ENCODE measurements at places on chromosomes 3 and 15.
A peak's percentile ranks its signal among the peaks of the same experiment; 100 is the strongest.

- DNase-seq = no peak
Measured at GRCh38 chr15:32646291-32646690, 4.8 kb downstream of the SCG5 start.

GRCh38 chr3:122364490-122364889 is 18.5 kb downstream of the MIX23 start:
- DNase-seq = no peak

GRCh38 chr15:57685306-57686095 is 21.0 kb upstream of the POLR2M start:
- DNase-seq = no peak

- no peak for DNase-seq
Measured at GRCh38 chr3:69178838-69179739, 56.7 kb upstream of the LMOD3 start.

DNA sequence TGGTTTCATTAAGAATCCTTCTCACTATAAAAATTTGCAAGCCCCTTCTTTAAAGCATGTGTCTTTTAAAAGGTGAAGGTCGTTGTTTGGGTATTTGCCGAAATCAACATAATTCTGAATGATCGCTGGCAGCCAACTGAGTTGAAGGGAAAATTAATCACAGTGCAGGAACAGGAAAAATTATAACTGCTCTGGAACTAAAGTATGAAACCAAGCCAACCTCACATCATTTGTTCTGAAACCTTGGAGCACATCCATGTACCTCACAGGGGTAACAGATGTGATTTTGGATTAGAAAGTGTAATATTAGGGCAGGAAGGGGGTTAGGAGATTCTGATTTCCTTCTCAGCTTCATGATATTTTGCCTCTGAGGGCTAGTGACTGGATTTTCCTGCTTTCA is 52.2 kb upstream of the PTX3 start:
- no peak for DNase-seq

DNA sequence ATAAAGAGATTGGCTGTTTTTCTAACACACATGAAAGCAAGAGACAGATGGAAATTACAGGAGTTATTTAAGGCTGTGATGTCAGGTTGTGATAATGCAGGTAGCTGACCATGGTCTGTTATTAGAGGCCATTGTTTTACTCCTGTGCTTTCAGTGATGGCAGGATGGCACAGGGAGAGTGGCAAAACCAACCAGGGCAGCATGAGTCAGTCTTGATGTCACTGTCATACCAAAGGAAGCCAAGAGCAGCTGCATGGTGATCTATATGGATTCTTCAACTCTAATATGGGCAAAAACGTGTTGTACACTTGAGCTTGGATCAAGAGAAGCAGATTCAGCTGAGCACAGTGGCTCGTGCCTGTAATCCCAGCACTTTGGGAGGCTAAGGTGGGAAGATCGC is 91.8 kb upstream of the LMOD3 start:
- DNase-seq = no peak

DNA sequence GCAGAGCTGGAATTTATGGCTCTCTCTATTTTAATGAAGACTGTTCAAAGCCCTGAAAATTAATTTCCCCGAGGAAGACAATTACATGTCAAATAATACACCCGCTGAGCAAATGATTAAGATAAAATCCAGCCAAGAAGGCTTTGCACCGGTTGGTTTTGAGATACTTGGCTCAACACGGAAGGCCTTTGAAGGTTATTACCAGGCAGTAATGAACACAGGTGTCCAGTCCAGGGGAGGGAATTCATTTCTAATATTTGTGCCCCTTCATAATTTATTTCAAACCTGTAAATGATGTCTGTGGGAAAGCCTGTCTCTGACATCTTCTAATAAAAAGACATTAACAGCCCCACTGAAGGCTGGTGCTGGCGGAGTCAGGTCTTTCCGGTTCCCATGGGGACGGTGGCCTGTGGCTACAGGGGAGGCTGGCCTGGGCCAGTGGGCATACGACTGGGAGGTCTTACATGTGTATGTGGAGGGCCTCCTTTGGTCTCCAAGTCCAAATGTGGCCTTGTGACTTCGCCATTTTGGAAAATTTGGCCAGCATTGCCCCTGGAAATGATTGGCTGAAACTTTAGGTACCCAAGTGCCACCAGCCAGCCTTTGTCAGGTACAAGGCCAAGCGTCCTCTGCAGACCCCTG is 49.9 kb upstream of the IQSEC1 start:
- no peak for DNase-seq

DNA sequence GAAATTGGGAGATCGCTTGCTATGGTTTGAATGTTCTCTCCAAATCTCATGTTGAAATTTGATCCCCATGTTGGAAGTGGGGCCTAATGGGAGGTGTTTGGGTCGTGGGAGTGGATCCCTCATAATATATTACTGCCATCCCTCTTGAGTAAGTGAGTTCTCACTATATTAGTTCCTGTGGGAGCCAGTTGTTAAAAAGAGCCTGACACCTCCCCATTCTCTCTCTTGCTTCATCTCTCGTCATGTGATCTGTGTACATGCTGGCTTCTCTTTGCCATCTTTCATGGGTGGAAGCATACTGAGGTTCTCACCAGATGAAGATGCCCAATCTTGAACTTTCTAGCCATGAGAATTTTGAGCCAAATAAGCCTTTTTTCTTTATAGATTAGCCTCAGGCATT is 43.0 kb upstream of the IL20RB start:
- no peak for DNase-seq

- DNase-seq = no peak
Measured at GRCh38 chr3:180973543-180973942, 16.0 kb downstream of the DNAJC19 start.

GRCh38 chr3:142889212-142890014 is 530 bp upstream of the PCOLCE2 start:
- no peak for DNase-seq

- DNase-seq = no peak
Measured at GRCh38 chr15:78179906-78180305, 30.7 kb downstream of the IDH3A start.

DNA sequence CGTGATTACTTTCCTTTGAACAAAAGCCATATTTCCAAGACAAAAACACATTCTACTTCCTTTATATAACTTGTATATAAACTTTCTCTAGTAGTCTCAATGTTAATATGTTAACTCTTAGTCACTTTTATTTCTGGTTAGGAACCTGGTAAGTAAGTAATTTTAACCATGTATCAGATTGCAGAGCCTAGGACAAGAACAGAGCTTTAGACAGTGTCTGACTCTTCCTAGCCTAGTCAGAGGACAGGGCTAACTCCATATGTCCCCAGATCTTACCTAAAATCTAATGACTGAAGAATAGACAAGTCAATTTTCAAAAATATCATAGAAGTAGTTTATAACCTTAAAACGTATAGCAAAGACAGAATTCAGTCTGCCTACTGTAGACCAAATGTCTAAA is 8.3 kb downstream of the LEKR1 start:
- DNase-seq = no peak

DNA sequence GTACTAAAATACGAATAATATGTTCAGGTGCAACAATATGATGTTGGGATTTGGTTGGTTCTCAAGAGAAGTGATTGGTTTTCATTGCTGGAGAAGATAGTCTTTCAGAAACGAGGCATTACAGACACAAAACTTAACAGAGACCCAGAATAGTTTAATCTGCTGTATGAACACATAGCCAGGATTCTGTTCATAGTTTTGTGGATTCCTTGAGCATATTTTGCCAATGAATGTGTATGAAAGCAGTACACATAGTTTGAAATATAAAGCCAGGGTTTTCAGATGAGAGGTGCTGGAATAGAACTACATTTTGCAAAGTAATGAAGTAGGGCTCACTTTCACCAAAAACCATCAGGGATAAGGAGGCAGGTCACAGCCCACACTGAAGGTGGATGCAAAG is 5.7 kb upstream of the MCTP2 start:
- DNase-seq = no peak

GRCh38 chr15:71934446-71934845 is 124.1 kb downstream of the NR2E3 start:
- no peak for DNase-seq

DNA sequence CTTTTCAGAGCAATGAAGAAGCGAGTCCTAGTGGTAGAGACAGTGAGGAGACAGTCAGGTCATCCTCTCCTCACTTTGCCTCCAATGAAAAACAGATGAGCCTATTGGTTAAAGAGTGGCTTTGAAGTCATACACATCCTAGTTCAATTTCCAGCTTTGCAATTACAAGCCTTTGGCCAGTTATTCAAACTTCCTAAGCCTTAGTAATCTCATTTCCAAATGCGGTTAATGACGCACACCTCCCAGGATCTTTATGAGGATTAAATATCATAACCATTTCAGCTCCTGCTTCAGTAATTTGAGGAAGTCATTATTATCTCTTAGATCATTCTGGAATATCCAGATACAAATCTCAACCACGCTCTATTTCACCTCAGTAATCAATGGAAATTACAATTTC is 10.0 kb upstream of the ST6GAL1 start:
- no peak for DNase-seq

- DNase-seq = peak; percentile 50
Measured at GRCh38 chr3:184523825-184524615, 37.6 kb upstream of the EPHB3 start.

GRCh38 chr3:123759871-123760270 is 124.3 kb downstream of the MYLK start:
- DNase-seq = no peak

DNA sequence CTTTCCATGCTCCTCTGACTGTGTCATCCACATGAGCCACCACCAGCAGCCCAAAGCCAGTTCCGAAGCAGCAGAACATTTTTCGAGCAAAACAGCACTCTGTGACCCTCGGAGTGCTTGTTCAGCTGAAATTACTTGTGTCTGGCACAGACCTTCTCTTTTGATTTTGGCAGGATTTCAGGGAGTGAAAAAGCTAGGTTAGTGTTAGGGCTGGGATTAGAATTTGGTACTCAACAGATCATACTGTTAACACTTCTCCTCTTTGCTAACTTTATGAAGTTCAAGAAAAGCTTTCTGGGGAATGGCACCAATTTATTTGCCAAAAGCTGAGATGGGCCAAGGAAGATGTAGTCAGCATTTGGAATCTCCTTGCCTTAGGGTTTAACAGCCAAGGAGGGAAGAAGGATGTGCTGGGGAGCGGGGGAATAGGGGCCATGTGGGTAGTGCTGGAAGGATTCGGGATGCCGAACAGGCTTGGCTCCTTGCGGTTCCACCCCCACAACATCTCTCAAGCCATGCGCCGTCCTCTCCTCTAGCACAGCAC is 55.1 kb upstream of the TRA2B start:
- no peak for DNase-seq

DNA sequence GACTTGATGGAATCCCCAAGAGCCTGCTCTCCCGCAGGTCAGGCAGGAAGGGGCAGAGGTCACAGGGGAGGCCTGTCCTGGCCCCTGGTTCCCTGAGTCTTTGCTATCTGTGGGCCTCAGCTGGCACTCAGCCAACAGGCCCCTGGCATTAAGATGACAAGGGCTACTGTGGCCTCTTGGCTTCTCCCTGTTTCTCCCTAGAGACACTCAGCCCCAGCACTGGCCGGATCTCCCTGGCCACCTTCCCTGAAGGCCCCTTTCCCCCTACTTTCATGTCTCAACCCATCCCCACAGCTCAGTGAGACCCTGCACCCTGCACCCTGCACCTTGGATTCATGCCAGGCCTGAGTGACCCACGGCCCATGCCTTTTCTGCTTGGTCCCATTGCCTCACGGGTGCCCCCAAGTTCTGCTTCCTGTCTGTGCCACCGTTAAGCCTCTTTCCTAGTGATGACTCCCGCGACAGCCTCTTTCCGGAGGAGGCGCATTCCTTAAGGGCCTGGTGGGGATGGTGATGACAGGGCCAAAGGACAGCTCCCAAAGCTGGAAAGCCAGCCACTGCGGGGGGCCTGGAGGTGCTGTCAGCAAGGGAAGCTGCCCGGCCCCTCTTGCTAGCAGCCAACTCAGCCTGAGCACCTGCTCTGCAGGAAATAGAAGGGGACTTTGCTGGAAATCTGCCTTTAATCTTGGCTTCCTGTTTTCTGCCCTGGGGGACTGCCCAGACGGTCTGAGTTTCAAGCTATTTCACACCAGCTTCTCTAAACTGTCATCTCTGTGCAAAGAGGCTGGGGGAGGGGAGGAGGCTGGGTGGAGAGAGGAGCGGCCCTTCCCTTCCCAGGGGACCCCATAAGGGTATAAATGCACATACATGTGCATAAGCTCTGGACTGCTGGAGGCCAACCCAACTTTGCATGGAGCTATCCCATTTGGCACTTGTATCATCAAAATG is 4.8 kb upstream of the CSK start:
- no peak for DNase-seq

GRCh38 chr3:64673159-64673715 is 14.6 kb downstream of the ADAMTS9 start:
- DNase-seq = no peak

- no peak for DNase-seq
Measured at GRCh38 chr3:54531741-54532140, 396.1 kb downstream of the LRTM1 start.

DNA sequence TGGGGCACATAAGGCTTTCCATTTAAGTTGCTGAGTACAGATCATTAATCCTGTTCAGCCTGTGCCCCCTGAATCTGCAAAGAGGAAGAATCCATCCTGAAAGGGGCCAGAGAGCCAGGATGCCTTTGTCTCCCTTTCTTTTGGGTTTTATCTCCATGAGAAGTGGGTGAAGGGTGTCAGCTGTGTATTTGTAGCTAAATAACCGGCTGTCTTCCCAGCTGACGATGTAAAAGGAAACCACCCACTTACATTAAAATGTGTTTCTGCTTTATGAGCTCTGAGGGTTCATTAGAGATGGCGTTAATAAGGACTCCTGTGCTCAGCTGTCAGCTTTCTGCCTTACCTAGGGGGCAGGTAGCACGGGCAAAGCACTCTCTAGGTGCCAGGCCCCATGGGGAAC is 83.4 kb downstream of the SLCO3A1 start:
- no peak for DNase-seq

DNA sequence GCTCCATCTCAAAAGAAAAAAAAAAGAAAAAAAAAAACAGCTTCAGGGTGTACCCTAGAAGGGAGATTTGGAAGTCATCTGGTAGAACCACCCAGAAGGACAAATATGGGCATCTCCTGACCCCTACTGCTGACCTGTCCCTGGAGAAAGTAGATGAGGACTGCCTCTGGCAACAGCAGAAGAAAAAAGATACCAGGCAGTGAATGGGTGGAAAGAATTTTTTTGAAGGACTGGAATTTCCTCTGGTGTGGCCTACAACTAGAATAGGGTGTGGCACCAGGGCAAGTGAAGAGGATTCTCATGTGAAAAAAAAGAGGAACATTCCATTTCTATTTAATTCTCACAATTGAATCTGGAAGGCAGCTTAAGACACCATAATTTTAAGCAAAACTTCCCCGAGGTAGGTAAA is 3.1 kb downstream of the ANXA2 start:
- DNase-seq = no peak

- no peak for DNase-seq
Measured at GRCh38 chr3:194220901-194221326, 85.0 kb downstream of the HES1 start.

- peak; percentile 15 for DNase-seq
Measured at GRCh38 chr3:107676469-107677309, 153.9 kb downstream of the BBX start.

- no peak for DNase-seq
Measured at GRCh38 chr3:11164607-11165006, 10.3 kb downstream of the HRH1 start.

Measured in T47D (cell line).